ENCODE measurements at places on chromosomes 16 and 17.
A peak's percentile ranks its signal among the peaks of the same experiment; 100 is the strongest.

GRCh38 chr17:78842881-78843565 is 2.4 kb upstream of the USP36 start:
- DNase-seq, result peak; percentile 66

DNA sequence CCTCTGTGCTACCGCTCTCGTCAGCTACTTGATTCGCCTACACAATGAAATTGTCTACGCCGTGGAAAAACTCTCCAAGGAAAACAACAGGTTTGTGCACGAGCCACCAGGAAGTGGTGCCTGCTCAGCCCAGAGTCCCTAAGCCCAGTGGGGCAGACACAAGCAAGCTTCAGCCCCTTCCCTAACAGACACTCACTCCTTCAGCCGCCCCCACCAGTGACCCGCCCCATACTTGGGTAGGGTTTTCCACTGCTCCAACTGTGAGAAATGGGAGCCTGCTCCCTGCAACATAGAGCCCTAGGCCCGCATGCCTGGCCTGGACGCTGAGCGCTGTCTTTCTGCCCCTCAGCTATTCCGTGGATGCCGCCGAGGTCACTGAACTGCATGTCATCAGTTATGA is 28.6 kb upstream of the ENDOV start:
- no peak for DNase-seq

DNA sequence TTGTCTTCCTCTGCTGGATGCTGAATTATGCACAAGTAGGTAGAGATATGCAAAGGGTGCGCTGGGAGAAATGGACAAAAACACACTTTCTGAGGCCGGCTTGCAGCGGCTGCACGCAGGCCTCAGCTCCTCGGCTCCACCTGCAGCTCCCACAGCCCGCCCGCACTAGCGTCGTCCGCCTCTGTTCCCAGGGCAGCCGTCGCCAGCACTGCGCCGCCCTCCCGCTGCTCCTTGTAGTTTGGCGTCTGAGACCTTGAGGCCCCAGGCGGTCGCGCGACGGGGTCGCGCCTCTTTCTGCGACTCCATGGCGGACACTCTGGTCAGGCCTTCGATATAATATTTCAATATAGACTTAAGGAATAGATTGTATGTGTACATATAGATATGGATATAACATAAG is 24.8 kb downstream of the SLFN12 start:
- no peak for DNase-seq

DNA sequence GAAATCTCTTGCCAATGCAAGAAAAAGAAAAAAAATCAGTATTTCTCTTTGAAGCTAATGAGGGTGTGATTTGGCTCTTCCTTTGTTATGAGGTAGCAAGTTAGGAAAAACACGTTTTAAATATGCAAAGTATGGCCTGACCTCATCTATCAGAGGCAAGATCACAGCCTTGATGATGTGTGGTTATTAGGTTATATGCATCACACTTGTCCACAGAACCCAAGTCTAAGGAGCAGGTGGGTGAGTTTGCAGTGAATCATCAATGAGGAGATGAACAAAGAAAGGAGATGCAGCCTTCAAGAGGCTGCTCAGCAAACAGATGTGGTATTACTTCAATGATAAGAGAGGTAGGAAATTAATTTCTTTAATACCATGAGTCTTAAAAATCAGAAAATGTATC is 594.8 kb upstream of the CDH5 start:
- no peak for DNase-seq

GRCh38 chr17:72421128-72422092 is 300.6 kb downstream of the SOX9 start:
- DNase-seq, result no peak

GRCh38 chr17:80137131-80137530 is 9.8 kb downstream of the EIF4A3 start:
- no peak for DNase-seq

- DNase-seq, result no peak
Observed at GRCh38 chr16:280005-280460, 358 bp upstream of the ARHGDIG start.

DNA sequence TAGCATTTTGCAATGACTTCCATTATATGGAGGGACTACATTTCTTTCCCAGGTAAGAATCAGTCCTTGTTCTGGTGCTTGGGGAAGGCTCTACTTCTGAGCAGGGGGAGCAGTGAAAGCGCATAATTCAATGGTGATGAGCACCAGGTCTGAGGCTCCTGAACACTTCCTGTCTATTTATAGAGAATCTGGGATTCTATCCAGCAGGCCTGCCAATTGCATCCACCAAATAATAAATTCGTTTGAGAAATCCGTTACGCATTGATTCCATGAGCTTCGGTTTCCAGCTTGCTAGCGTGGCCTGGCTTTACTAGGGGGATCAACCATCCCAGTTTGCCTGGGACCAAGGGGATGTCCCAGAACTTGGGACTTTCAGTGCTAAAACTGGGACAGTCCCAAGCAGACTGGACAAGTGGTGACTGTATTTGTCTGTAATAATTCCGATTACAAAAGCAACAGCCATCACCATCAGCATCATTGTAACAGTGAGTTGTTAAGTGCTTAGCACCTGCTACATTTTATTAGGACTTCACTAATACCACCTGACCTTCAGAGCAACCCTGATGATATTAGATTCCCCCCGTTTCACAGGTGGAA is 349.9 kb downstream of the MAF start:
- no peak for DNase-seq

GRCh38 chr17:55454906-55455474 is 33.4 kb upstream of the MMD start:
- no peak for DNase-seq

- DNase-seq, result no peak
Observed at GRCh38 chr16:62038225-62038624, 2.0 kb upstream of the CDH8 start.
